ENCODE measurements at places on chromosomes 16 and 17.

DNA sequence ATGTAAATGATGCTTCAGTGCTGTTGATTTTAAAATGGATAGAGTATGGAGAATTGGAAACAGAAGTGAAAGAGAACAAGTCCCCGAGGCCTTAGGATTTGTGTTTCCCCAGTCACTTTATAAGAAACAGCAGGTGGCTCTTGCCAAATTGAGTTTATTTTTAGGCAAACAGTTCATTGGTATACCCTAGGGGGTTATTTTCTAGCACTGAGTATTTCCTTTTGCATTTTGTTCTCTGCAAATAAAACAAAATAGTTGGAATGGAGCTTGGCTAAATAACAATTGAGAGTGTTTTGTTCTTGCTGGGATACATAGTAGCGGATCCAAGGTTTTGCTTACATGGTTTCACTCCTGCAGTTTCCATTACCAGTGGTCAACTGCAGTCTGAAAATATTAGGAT lies 591.1 kb upstream of the C16orf82 start:
- no peaks in the 10 kb centered on the region for H3K4me1 ChIP-seq
- no peak overlapping the region for H3K27ac ChIP-seq
- H3K27me3 ChIP-seq: no peaks in the 10 kb centered on the region
- DNase-seq: no peak
- H3K4me3 ChIP-seq: no peak overlapping the region
- H3K36me3 ChIP-seq: no peaks in the 10 kb centered on the region

DNA sequence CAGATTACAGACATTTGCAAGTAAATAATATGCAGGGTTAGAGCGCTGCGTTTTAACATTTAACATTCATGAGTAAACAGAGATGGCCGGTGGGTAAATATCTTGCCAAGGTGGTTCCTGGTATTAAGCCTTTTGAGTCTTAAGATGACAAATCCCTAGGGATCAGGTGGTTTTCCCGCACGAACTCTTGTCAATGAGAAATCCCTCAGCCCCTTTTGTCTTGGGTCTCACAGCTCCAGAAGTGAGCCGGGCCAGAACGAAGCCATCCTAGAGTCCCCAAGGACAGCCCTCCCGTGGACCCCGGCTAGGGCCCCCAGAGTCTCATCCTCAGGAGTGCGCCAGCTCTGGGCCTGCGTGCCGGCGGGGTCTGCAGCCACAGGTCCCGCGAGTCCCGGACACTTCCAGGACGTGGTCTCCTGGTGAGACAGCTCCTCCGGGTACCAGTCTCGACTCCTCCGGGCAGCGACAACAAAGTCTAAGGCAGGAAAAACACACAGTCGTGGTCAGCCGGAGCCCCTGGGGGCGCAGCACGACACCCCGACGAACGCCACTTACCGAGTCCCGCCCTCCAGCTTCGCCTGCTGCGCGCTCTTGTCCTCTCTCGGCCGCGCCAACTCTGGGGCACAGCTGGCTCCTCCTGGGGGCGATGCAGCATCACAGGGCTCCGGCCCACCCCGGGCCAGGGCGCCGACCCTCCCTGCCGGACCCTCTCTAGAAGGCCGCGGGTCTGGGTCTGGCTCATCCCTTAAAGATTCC lies 13.3 kb downstream of the MIS12 start:
- peak overlapping the region; percentile 48 for H3K4me3 ChIP-seq
- H3K36me3 ChIP-seq: no peaks in the 10 kb centered on the region
- peak; percentile 39 for DNase-seq
- no peaks in the 10 kb centered on the region for H3K4me1 ChIP-seq
- H3K27ac ChIP-seq: peak overlapping the region; percentile 65

- H3K4me1 ChIP-seq: no peaks in the 10 kb centered on the region
- H3K27ac ChIP-seq: no peak overlapping the region
- H3K4me3 ChIP-seq: no peak overlapping the region
- no peaks in the 10 kb centered on the region for H3K36me3 ChIP-seq
- no peak for DNase-seq
- no peaks in the 10 kb centered on the region for H3K27me3 ChIP-seq
These were observed 58.3 kb downstream of the NOS2 start for GRCh38 chr17:27741971-27742575.

DNA sequence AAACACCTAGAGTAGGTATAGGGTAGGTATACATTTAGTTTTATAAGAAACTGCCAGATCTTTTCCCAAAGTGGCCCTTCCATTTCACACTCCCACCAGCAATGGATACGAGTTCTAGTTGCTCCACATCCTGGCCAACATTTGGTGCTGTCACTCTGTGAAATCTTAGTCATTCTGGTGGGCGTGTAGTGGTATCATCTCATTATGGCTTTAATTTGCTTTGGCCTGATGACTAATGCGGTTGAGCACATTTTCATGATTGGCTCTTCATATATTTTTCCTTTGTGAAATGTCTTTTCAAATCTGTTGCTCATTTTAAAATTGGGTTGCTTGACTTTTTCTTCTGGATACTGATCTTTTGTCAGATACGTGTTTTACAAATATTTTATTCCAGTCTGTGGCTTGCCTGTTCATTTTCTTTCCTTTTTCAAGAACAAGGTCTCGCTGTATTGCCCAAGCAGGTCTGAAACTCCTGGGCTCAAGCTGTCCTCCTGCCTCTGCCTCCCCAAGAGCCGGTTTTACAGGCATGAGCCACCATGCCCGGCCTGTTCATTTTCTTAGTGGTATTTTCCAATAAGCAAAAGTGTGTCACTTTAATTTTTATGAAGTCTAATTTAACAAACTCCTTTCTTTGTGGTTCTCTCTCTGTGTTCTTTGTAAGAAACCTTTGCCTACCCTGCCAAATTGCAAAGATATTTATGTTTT lies 192.4 kb downstream of the SEC14L1 start:
- no peaks in the 10 kb centered on the region for H3K36me3 ChIP-seq
- H3K4me3 ChIP-seq: no peak overlapping the region
- H3K27ac ChIP-seq: peak overlapping the region; percentile 3
- DNase-seq: no peak
- no peaks in the 10 kb centered on the region for H3K27me3 ChIP-seq

- H3K27ac ChIP-seq: peak overlapping the region; percentile 94
- peak overlapping the region; percentile 72 for H3K4me3 ChIP-seq
- peaks cover 13% of the 10 kb centered on the region for H3K4me1 ChIP-seq
- H3K27me3 ChIP-seq: no peaks in the 10 kb centered on the region
- H3K36me3 ChIP-seq: no peaks in the 10 kb centered on the region
- peak; percentile 60 for DNase-seq
These were observed 1.7 kb downstream of the USP43 start for GRCh38 chr17:9647014-9647413.

DNA sequence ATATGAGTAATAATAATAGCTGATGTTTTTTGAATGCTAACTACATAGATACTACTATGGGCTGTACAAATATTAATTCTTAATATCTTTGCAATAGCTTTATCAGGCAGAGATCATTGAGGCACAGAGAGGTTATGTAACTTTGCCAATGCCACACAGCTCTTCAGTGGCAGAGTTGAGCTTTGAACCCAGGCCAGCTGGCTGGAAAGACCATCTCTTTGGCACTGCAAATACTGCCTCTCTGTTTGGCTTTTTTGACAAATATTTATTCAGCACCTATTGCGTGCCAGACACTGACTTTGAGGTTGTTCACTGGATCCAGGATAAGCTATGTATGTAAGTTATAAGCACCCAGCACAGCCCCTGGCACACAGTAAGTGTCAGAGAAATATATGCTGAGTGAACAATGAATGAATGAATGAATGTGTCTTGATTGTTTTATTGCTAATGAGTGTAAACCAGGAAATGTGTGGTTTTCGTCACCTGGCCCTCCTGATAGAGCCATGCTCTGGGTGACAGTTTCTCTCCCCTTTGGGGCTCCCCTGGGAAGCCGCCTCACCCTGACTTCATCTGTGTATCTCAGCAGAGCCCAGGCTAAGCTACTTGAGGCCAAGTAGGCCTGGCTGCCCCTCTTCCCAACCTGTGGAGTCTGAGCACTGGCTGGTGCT lies 2.5 kb downstream of the AQP8 start:
- DNase-seq: no peak
- H3K27me3 ChIP-seq: no peaks in the 10 kb centered on the region
- no peaks in the 10 kb centered on the region for H3K4me1 ChIP-seq
- no peaks in the 10 kb centered on the region for H3K36me3 ChIP-seq
- no peak overlapping the region for H3K27ac ChIP-seq

- no peak for DNase-seq
- no peaks in the 10 kb centered on the region for H3K27me3 ChIP-seq
- no peak overlapping the region for H3K27ac ChIP-seq
- H3K4me3 ChIP-seq: no peak overlapping the region
- H3K4me1 ChIP-seq: peaks cover 18% of the 10 kb centered on the region
These were observed 54.3 kb downstream of the TIMM22 start for GRCh38 chr17:1050996-1051925.

DNA sequence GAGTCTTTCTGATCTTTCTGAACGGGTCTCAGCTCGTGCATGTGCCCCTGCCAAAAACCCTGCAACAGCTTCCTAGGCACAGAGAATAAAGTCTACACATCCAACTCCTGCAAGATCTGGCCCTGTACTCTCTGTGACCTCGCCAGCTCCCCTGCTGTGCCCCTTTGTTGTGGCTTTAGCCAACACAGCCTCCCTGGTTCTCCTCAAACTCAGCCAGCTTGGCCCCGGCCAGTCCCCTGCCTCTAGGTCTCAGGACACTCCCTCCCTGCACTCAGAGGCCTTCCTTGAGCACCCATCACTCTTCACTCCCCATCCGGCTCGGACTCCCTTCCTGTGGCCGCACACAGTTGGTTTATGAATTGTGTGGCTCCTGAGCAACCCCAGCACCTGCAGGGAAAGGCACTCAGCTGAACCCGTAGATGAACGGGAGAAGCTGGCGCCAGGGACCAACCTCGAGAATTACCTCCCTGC lies 1.4 kb downstream of the CEP131 start:
- no peak for DNase-seq
- H3K4me3 ChIP-seq: no peak overlapping the region
- no peaks in the 10 kb centered on the region for H3K4me1 ChIP-seq
- no peaks in the 10 kb centered on the region for H3K36me3 ChIP-seq

All from hepatocyte (in vitro differentiated cells).